Stimulated activated CD4-positive, alpha-beta T cell treated with anti-CD3 and anti-CD28 coated beads, Interleukin-2, amount 100 ng/mL, for 4 hours (primary cell): ENCODE measurements at places on chromosomes 7 and 10.

DNA sequence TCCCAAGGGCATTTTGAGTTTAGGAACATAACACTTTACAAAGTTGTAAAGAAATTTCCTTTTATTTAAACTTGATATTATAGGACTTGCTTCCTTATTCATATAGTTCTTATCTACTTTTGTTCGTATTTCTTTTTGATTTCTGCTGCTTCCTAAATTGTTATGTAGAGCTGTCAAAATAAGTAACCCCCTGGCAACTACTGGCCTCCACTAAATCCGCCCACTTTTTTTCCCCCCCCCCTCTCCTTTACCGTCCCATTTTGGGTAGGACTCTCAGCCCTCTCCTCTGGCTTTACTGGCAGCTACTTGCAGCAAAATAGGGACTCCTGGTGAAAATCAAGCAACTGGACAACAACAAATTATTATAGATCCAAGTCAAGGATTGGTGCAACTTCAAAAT, 1.1 kb downstream of the SP4 start:
- no peak for DNase-seq

- no peak for DNase-seq
Measured at GRCh38 chr10:70807556-70807955, 8.2 kb upstream of the SGPL1 start.

DNA sequence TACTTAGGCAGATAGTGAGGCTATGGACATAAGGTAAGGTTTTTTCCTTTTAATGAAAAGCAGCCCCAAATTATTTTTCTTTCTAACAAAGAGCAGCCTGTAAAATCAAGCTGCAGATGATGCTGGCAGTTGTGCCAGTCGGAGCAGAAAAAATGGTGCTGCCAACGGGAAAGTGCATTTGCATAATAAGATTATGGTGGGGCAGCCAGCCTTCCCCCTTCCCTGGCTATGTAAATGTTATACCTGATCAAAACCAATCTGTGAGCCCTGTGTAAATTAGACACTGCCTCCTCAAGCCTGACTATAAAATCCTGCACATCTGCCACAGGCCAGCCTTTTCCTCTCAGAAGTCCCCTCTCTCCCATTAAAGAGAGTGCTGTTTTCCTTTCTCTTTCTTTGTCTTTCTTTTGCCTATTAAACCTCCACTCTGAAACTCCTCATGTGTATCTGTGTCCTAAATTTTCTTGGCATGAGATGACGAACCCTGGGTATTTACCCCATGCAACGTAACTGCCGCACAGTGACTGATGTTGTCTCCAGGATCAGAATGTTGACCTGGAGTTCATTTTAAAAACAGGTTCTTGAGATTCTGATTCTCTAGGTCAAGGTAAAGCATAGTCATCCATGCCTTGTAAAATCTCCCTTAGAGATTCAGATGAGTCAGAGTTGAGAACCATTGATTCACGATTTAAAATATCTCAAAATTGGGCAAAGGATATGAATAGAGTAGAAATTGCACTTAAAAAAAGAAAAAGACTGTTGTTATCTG, 167.3 kb upstream of the C1GALT1 start:
- no peak for DNase-seq

DNA sequence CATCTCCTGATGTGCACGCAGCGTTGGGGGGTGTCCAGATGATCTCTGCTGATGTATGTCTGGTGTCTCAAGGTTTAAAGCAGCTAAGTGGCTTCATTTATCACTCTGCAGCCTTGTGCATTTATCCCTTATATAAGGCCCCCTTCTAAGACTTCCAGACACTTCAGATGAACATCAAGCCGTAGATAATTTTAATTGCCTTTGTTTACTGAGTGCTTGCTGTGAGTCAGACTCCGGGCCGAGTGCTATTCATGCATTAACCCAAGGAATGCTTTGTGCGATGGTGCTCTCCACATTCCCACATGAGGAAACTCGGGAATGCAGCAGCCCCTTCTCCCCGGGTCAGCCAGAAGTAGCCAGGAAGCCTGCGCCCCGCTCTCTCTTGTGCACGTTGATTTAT, 328.6 kb upstream of the COBL start:
- DNase-seq, result no peak

DNA sequence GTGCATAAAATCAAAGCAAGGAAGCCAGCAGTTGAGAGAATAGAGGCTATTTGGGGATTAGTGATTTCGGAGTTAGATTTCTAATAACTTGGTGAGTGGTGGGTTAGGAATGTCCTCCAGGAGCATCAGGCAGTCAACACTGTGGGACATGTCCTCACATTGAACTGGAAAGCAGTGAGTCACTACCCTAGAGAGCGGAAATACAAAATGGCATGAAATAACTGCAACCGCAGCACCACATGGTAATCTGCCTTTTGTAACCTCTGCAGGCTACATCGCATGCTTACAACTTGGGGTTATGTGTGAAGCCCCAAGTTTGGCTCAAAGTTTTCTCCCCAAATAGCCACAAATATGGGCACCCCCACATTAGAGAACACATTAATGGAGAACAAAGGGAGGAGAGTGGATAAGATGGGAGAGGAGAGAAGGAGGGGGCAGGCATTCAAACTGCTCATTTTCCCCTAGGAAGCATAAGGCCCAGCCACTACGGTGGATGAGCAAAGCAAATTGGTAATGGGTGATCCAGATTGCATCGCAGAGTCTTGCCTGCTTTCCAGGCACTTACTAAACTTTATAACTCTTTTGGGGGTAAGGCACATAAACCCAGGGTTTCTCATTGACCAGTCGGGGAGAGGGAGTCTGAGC, 22.0 kb upstream of the SLF2 start:
- no peak for DNase-seq

GRCh38 chr7:107994421-107995030, 8.4 kb downstream of the LAMB1 start:
- no peak for DNase-seq
